Stimulated activated CD4-positive, alpha-beta T cell treated with anti-CD3 and anti-CD28 coated beads, Interleukin-1b, Interleukin-23, amount 100 ng/mL, for 1 hour (primary cell): ENCODE measurements at places on chromosomes 2 and 18.

DNA sequence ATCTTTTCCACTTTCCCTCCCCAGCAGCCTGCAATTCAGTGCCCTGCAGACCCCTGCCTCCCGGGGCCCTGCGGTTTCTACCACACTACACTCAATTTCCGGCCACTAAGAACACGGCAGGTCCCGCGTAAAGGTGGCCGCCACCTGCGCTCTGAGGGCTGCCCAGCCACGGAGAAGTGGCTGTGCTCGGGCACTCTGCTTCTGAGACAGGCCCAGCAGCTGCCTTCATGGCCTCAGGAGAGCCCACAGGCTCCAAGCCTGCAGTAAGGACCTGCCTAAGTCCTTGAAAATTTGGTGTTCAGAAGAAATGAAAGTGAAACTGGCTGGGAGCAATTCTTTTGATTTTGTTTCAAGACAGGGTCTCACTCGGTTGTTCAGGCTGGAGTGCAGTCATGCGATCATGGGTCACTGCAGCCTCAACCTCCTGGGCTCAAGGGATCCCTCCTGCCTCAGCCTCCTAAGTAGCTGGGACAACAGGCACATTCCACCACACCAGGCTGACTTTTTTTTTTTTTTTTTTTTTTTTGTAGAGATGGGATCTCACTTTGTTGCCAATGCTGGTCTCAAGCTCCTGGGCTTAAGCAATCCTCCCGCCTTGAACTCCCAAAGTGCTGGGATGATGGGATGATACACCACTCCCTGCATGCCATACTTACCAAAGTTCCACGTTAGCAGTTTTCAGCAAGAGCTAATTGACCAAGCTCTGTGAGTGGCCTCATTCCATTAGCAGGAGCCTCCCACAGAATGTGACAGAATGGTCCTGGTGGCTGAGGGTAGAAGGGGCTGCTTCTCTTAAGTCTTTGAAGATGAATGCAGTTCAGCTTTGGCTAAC is 14.6 kb upstream of the ALPP start:
- no peak for DNase-seq

GRCh38 chr2:21428754-21429153 is 305.0 kb downstream of the TDRD15 start:
- DNase-seq = no peak

DNA sequence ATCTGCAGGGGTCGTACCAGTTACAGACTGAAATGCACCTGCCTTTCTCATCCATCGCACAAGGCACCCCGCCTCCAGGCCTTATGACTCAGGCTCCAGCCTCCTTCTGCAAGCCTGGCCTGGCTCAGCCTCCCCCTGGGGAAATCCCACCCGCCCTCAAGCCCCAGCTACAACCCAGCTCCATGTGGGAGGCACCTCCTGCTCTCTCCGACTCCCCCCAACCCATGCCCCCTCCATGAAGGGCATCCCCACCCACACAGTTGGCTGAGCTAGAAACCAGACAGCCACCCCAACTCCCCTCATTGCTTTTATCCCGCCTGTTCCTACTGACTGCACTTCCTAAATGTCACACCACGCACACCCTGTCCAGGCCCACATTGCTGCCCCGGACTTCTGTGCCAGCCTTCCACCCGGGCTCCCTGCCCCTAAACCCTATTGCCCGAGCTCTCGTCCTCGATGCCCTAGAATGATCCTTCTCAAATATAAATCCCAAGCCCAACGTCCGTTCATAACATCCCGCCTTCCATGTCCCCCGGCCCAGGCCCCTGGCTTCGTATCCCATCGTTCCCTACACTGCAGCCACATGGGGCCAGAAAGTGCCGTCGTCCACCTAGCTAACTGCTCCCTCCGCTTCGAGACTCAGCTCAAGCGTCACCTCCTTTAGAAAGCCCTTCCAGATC is 9.9 kb downstream of the DNMT3A start:
- DNase-seq = no peak

DNA sequence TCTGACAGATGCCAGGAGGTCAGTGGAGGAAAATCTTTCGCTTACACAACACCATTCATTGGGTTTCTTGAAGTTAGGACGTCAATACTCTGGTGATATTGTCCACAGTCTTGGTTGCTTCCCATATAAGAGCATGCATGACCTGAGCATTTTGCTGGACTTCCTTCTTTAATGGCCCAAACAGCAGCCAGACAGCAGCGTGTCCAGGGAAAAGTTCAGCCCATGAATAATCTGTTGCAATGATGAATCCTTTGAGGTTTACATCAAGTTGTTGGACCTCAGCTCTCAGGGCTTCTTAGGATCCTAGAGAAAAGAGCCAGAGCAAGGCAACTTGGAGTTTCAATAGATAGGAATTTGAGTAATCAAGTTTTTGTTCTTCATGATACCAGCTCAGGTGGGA is 155.6 kb upstream of the MGAT5 start:
- DNase-seq = no peak

DNA sequence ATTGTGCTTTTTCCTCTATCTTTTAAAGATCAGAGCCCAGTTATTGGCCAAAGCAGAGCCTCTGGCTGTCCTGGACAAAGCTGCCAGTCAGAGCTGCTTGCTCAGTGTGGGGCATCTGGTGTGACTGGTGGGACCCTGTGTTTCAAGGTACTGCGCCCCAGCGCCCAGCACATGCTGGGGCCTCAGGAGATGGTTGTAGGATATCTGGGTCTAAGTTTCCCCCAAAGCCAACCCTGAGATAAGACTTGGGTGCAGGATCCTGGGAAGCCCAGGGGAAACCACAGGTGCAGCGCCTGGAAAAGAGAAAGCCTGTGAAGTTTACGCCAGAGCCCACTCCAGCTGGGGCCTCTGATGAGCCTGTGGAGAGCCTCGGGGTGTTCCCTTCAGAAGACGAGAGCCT is 117.7 kb downstream of the RPIA start:
- no peak for DNase-seq

DNA sequence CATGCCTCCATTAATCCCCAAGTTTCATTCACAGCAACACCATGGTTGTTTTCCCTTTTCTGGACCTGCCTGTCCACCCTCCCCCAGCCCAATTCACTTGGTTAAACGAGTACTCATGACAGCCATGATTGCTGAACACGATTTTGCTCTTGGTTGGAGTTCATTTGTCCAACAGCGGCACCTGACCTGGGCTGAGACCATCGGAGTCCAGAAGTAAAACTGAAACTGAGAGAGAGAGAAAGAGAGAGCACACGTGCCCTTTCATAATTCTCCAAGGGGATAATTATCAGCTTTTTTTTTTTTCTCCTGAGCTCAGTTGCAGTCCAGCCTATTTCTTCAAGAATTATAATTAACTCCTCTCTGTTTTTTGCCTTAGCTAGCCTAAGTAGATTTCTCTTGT is 13.7 kb upstream of the KIF5C start:
- DNase-seq = no peak

DNA sequence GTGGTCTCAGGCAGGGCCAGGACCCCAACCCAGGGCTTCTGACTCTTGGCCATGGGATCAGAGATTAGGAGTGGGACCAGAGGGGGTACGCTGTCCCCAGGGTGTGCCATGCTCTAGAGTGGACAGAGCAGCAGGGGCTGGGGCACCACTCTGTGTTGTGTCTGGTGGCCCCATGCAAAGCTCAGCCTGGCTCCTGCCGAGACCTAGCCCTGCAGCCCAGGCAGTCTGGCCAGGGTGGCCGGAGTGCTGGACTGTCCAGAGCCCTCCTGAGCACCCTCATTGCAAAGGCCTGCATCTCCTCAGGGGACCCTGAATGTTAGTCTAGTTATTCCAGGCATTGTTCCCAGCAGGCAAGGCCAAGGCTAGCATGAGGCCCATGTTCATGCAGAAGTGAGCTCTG is 162.3 kb downstream of the TNS1 start:
- DNase-seq = no peak

GRCh38 chr2:89000235-89000634 is 308.8 kb downstream of the RPIA start:
- no peak for DNase-seq

GRCh38 chr2:30871980-30872789 is 64.9 kb upstream of the CAPN13 start:
- DNase-seq = no peak

DNA sequence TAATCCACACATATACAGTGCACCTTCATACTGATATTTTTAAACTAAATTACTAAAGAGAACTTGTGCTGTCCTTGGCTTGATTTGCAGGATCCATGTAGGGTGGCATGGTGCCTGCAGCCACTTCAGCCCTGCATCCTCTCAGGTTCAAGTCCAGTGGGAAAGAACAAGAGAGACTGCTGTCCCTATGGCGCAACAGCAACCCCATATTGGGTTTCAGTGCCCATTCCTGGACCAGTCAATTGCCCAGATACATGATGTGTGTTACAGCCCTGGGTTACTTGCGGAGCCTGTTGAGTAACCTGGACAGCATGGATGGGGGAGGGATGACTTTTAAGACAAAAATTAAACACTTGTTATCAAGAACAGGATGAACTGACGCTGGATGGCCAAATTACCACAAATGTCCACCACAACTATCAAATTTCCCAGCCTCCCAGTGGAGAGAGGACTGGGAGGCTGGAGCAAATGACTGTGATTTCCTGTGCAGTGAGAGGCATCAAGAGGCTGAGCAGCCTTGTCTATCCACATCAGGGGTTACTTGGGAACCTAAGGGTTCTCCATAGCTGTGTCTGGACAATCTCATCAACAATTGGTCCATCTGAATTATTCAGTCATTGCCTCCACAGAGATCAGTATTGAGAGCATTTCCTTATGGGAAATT is 162.0 kb downstream of the CAPN13 start:
- DNase-seq = no peak

DNA sequence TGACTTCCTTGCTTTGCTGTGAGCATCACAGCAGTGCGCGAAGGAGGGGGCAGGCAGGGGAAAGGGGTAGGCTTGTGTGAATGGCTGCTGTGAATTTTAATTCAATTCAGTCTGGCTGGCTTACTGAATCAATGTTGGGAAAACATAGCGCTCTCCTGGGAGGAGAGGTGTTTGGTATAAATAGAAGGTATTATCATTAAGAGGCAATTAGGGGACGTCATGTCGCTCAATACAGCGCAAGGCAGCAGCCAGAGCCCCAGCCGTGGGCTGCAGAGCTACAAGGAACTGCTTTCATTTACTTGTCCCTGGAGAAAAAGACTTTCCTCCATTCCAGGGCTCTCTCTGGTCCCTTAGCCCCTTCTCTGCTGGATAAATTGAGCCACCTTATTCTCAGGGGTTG is 181.4 kb upstream of the MSH6 start:
- no peak for DNase-seq

GRCh38 chr2:171547720-171548119 is 25.4 kb downstream of the CYBRD1 start:
- no peak for DNase-seq

DNA sequence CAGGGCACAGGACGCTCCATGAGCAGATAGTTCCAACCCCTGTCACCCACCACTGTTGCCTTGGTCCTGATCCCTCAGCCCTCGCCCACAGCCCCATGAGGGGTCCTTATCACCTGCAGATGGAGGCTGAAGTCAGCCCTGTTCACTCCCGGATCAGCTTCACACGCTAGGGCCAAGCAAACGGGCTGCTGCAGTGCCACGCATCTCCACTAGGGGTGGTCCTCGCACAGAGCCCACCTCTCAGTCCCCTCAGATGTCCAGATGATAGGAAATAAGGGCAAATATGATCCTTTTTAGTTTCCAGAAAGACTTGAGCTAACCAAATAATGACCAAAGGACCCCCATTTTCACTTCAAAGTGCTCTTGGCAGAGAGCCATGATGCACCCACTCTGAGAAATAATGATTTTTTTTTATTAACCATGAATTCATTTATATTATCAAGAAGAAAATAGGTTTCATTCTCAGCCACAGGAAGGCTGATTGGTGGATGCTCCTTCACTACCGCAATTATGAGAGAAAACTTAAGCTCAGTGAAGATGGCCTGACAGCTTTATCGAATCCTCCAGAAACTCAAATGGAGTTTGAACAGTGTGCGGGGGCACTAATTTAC is 71.9 kb upstream of the KLHL29 start:
- no peak for DNase-seq

GRCh38 chr2:240739797-240740196 is 48.1 kb downstream of the AQP12A start:
- DNase-seq = no peak

- no peak for DNase-seq
Observed at GRCh38 chr2:15626967-15627366, 35.3 kb downstream of the DDX1 start.

DNA sequence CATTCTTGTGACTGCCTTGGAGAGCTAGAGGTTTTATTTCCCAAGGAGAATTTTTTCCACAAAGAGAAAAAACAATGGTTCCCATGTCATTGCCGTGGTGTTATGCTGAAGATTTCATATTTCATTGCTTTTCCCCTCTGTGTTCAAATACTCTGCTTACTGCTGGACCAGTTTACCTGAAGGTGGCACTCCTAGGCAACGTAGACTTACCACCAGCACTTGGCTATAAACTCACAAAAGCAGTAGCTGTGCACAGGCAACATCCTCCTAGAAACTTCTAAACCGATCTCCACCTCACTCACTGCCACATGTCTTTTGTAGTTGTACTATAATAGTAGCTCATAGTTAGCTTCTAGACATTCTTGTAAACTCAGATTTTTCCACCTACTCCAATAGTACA is 1319.7 kb upstream of the CRIM1 start:
- no peak for DNase-seq

GRCh38 chr2:147051248-147051647 is 793.6 kb upstream of the ACVR2A start:
- DNase-seq = no peak

GRCh38 chr18:61894751-61895524 is 2.1 kb upstream of the RNF152 start:
- DNase-seq = no peak

GRCh38 chr2:25955036-25955435 is 27.3 kb downstream of the KIF3C start:
- no peak for DNase-seq

- no peak for DNase-seq
Observed at GRCh38 chr2:120231564-120231973, 8.4 kb upstream of the TMEM185B start.

DNA sequence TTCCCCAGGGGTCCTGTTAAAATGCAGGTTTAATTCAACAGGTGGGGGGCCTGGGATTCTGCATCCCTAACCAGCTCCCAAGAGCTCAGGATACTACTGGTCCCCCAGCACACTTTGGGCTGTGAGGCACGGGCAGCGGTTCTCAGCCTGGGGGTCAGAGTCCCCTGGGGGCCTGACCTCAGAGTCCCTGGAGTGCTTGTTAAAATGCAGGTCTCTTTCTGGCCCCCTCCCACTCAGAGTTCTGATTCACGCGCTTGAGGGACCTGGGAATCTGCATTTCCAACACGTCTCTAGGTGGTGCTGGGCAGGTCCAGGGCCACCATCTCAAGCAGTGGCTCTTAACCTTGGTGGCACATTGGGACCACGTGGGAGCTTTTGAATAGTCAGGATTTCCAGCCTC is 2.8 kb upstream of the OTOS start:
- no peak for DNase-seq

- no peak for DNase-seq
Observed at GRCh38 chr2:24918326-24919036, 1.6 kb downstream of the ADCY3 start.
